ENCODE measurements at places on chromosomes 12 and 14.

- DNase-seq = no peak
Observed at GRCh38 chr12:111427417-111428074, 21.8 kb downstream of the SH2B3 start.

DNA sequence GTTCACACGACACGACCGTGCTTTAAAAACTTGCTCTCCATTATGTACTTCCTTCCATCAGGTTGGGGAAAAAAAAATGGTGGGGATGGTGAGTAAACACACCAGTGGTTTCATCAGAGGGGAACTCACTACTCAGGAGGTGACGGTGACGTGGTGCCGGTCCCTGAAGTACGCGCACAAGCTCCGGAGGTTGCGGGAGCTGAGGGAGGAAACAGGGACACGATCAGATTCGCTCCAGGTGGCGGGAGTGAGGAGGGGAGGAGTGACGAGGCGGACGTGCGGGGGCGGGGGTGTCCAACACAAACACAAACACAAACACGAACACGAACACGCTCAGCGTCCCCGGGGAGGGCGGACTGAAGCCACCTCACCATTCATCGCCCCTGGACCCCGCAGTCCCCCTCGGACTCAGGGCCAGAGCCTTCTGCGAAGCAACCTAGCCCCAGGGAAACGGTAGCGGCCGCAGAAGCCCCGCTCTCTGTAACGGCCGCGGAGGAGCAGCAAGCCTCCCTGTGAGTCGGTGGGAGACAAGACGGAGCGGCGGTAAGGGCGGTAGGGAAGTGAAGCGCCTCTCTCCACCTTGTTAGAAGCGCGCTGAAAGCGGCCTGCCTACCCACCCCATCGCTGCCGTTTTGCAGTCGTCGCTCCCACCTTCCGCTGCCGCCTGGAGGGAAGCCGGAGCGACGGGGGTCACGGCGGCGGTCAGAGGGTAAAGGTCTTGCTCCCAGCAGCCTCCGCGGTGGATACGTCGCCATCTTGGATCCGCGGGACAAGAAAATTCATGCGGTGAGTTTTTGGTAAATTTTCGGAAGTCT is at the start of gene CNOT2:
TSS of gene CNOT2 (plus strand) at position 739 of the 815 bp plus-strand sequence. CDS start 34,794 bp downstream, outside the sequence.
- peak; percentile 94 for DNase-seq

DNA sequence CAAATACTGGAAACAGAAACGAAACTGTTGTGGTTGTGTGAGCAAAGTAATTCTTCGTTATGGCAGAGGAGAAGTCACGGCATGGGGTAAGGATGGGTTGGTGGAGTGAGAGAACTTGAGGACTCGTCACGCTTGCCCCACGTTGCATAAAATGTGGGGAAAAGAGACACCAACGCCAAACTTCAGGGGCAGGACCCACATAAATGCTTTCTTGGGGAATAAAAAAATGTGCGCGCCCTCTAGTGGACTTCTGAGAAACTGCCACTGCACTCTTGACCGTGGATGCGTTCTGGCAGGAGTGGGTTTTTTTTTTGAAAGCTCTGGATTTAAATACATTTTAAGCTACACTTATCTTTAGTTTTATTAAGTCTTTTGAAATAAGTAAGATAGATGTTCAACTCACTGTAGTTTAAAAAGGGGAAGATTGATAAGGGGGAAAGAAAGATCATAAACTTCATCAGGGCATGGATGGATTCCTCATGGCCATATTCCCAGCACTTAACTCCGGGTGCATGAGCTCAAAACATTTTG is 4.1 kb upstream of the IGF1 start:
- DNase-seq = peak; percentile 67

- peak; percentile 66 for DNase-seq
Observed at GRCh38 chr12:5432011-5432400, at the start of gene NTF3. Gene NTF3, plus strand, starts transcription at chr12:5432108. Its CDS starts 217 bp downstream, at chr12:5432325.

DNA sequence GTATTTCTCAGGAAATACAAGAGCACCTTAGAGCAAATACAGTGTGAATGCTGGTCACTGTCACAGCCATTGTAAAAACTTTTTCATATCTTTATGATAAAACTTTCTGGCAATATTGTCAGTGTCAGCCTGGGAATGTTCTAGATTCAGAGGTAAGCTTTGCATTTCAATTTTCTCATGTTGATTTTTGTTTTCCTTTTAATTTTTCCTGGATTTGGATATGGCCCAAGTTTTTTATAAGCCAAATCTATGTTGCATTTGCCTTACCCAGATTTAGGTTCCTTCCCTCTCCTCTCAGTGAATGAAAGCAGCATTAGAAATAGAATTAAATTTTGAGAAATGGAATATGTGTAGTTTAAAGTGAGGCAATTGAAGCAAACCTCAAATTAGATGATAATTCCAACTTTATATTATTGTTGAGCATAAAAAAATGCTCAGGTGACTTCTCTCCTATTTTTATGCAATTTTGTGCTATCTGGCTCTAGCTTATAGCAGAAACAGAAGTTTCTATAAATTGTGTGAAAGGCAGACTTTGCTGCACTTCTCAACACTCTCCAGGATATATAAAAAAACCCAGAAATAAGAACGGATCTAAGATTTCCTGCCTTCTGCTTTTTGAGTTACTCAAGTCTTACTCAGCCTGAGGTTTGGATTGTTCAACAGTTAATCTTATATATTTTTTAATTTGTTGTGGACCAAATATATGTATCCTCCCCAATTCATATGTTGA is 368.2 kb upstream of the PRICKLE1 start:
- DNase-seq = no peak

GRCh38 chr12:46723629-46724419 is 102.0 kb downstream of the SLC38A4 start:
- no peak for DNase-seq

DNA sequence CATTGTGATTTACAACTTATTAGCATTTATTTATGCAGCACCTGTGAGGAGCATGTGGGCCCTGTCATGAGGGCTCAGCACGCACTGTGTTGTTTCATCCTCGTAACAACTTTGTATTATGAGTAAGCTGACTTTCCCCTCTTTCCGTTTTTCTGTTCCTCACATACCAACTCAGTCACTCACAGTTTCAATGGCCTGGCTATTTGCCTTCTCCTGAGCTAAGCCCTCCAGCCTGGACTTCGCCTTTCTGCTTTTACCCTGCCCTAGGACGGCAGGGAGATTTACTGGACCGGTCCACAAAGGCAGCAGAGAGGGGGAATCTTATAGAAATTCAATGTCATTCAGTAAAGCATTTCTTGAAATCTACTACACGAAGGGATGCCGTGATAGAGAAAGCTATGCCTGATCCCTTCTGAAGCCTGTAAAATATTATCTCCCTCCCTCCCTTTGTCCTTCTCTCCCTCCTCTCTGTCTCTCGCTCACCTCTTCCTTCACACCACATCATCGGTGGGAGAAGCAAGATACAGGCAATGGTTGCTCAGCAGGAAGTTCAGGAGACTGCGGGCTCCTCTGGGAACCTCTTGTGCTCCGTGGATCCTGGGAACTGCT is 219.2 kb upstream of the TBX3 start:
- DNase-seq = no peak

- DNase-seq = no peak
Observed at GRCh38 chr12:14904854-14905253, 19.2 kb upstream of the MGP start.

- no peak for DNase-seq
Observed at GRCh38 chr14:70651522-70651921, 9.8 kb downstream of the TTC9 start.

DNA sequence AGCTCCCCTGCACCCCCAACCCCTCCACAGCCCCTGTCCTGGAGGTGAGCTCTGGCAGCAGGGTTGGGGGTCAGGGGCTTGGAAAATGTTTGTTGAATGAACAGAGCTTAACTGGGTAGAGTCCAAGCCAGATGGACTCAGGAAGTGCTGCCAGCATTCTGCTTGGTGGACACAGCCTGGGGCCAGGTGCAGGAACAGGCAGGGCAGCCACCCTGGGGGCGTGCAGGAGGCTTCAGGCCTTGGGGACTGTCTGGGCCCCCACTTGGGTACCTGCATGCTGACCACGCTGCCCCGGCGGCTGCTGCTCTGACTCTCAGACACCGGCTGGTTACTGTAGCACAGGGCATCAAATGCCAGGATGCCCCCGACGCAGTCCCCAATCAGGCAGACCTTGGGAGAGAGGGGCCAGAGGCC is 15.7 kb downstream of the ARL6IP4 start:
- no peak for DNase-seq

- no peak for DNase-seq
Observed at GRCh38 chr14:58805605-58806409, 168.0 kb downstream of the DACT1 start.

DNA sequence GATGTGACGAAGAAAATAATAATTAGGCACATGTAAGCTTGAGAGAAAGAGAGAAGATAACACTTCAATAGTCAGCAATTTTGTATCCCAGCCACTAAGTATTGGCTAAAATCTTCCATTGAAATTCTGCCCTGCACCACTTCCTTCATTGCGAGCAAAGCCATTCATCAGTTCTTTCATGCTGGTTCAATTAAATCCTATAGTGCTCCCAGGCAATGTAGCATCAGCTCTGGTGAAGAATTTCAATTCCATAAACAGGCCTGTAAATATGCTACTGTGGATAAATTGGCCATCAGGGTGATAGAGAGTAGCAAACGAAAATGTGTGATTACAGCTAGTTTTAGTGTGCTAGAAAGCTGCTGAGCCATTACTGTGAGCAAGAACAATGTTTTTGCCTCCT is 24.7 kb downstream of the RPL10L start:
- no peak for DNase-seq

DNA sequence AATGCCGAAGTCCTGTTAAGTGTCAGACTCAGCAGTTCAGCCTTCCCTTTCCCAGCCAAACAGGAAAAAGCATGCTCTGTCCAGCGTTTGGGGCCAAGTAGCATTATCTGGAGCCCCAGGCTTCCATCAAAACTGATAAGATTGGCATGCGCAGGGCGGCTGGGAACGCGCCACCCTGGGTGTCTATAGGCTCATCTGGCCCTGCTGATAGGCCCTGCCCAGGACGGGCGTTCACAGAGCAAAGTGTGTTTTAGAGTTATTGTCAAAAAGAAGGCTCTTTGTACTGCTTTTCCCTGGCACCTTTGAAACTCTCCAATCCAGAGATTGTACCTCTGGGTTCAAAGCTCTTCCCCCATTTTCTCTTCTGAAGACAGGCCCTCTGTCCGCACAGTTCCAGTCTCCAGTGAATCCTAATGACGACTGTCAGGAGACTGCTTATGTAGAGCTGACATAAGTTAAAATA is at the start of gene ART4:
TSS of gene ART4 (minus strand) at position 102 of the 463 bp plus-strand sequence. CDS start 413 bp downstream, outside the sequence.
- DNase-seq = no peak

DNA sequence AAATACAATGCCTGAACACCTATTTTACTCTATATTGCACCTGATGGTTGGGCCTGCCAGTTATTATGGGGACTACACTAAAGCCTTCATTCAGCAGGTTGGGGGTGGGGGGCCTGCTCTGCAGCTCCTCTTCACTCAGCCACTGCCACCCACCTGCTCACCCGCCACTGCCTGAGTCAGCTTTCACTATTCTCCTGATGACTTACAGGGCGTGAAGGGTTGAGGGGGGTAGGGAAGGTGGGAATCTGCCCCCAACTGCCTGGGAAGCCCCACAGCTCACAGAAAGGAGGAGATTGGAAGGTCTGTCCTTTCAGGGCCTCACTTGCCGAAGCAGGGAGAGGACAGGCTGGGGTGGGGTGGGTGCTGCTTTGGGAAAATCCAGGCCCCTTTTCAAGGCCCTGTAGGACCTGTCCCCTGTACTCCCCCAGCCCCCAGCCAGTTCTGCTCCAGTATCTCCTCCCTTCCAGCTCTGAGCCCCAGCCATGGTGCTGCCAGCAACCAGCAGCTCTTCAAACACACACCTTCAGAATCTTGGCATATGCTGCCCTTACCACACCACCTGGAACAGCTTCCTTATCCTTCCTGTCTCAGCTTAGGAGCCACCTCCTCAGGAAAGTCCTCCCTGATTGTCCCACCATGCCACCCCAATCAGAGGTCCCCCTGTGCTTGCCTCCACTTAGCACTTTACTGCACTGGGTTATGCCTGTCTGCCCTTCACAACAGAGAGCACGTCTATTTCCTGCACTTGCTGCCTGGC is 33.1 kb downstream of the IRF2BPL start:
- DNase-seq = no peak

DNA sequence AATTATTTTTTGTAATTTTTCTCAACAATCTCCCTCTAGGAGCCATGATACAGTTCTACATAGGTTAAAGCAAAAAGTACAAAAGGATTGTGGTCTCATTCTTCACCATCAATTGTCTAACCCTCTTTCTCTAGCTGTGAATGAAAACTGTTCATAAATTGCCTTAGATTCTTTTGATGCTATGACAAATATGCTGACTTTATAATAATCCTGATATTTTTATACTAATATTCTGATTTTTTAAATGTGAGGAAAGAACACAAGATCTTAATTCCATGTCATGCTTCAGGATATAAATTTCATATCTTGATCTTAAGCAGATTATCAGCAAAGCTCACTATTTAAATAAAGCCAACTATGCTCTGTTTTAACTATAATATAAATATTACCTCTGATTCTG is 75.4 kb downstream of the KIF21A start:
- DNase-seq = no peak

DNA sequence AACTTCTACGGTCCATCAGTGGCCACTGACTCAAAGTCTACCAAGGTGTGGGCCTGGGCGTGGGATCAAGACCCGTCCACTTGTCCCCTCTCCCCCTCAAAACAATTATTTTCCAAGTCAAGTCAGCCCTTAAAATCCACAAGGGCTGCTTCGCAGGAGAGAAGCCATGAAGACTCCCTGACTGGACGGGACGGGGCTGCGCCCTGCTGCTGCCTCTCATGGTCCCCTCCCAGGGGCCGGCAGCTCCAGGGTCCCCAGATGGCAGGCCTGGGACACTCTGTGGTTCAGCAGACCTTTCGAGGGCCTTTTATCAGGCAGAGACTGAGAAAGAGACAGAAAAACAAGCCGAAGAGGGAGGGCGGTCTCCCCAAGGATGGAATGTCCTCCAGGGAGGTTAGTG is 10.8 kb downstream of the NGB start:
- no peak for DNase-seq

- no peak for DNase-seq
Observed at GRCh38 chr12:76003355-76003638, 28.3 kb downstream of the PHLDA1 start.

DNA sequence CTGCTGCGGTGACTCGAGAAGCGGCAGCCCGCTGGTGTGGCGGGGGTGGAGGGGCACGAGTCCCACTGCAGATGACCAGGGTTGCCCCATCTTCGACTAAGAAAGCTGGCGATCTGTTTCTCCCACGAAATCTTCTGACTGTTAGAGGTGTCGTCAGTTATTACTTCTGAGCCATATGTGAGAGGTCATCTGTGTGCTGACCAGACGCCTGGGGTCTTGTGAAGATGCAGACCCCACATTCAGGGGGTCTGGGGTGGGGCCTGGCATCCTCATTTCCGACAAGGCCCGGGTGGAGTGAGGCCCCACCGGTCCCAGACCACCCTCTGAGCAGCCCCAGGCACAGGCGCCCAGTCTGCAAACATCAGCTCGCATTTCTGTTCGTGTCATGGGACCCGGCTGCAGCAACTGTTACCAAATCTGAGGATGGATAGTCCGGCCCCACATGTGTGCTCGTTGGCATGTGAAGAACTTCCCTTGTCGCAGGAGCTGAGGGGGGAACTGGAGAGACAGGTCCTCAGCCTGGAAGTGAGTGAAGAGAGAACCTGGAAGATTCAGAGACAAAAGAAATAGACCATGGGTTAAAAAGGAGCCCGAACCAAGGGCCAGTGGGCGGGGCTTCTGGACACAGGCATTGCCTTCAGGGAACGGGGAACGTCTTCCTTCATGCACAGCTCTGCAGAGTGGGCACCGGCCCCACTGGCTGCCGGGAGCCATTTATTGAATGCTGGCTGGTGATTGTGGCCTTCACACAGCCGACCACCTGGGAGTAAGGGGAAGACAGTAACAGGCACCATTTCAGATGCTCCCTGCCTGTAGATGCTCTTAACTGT is 135.2 kb downstream of the ADGRD1 start:
- peak; percentile 57 for DNase-seq

- no peak for DNase-seq
Observed at GRCh38 chr12:92546259-92546634, 156.5 kb upstream of the PLEKHG7 start.

GRCh38 chr12:2613326-2614073 is 181.3 kb upstream of the FKBP4 start:
- peak; percentile 81 for DNase-seq
